OCI-LY7 (cell line): ENCODE measurements at places on chromosomes 3 and 15. TPM values are rescaled to one million over a fixed set of nuclear protein-coding genes. Genes with fewer than 3 reads are reported as not detected.

Gene HGD
- not detected in 2 replicates for total RNA-seq

Gene IGSF10
- not detected in 2 replicates for total RNA-seq

Gene LRRC57
- 21.1 and 29.0 TPM in 2 replicates for total RNA-seq

Gene ITGA11
- not detected in 2 replicates for total RNA-seq

Gene APOD
- not detected in 2 replicates for total RNA-seq

Gene MESP2
- total RNA-seq = not detected in 2 replicates

Gene RHCG
- total RNA-seq = not detected in 2 replicates

Gene DNAJA4
- total RNA-seq = not detected in 2 replicates

Gene CEMIP
- total RNA-seq = not detected in 2 replicates

GRCh38 chr3:145448436-145448835 lies 712.5 kb downstream of the PLOD2 start:
- no peak for DNase-seq

GRCh38 chr3:120497336-120497735 lies 46.5 kb upstream of the FSTL1 start:
- DNase-seq = no peak

GRCh38 chr15:82135638-82136037 lies 89.8 kb upstream of the MEX3B start:
- DNase-seq = no peak

DNA sequence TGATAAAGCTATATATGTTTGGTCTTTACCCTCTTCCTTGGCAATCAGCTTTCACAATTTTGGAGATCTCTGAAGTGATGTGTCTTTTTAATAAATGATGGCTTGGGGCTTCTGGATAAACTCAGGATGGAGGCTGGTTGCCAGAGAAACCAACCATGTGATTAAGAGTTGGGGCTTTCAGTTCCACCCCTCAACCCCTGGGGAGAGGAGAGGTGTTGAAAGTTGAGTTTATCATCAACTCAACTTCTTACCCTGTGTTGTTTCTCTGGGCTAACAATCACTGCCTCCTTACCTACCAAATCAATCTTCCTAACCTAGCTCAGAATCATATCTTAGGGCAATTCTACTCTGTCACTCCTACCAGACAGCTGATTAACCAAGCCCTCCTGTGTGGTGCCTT lies 735.8 kb downstream of the ZPLD1 start:
- DNase-seq = no peak

DNA sequence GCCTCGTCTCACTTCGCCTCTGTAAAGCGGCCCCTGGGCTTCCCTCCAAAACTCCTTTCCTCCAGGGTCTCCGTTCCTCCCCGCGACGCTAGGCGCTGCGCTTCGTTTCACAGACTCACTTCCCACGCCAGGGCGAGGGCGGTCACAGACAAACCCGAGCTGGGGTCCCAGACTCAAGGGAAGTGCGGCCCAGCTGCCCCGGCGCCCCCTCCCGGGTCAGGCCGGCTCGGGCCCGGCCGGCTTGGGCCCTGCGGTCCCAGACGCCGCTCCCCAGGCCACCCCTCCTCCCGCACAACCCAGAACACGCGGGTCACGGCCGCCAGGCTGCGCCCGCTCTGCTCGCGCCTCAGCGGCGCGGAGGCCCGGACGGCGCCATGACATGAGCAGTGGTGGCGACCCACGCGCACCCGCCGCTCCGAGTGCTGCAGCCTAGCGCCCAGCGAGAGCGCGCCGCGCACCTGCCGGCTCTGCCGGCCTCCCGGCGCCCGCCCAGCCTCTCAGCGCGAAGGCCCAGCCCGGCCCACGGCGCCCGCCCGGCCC lies 547 bp downstream of the NUP210 start:
- peak; percentile 72 for DNase-seq

GRCh38 chr3:69354948-69355347 lies 30.9 kb downstream of the FRMD4B start:
- DNase-seq = no peak

GRCh38 chr3:69838217-69838616 lies 99.0 kb downstream of the MITF start:
- DNase-seq = no peak

- no peak for DNase-seq
Measured at GRCh38 chr3:190886945-190887344, 24.5 kb upstream of the GMNC start.

- DNase-seq = no peak
Measured at GRCh38 chr15:42954291-42954690, 33.7 kb upstream of the TTBK2 start.

DNA sequence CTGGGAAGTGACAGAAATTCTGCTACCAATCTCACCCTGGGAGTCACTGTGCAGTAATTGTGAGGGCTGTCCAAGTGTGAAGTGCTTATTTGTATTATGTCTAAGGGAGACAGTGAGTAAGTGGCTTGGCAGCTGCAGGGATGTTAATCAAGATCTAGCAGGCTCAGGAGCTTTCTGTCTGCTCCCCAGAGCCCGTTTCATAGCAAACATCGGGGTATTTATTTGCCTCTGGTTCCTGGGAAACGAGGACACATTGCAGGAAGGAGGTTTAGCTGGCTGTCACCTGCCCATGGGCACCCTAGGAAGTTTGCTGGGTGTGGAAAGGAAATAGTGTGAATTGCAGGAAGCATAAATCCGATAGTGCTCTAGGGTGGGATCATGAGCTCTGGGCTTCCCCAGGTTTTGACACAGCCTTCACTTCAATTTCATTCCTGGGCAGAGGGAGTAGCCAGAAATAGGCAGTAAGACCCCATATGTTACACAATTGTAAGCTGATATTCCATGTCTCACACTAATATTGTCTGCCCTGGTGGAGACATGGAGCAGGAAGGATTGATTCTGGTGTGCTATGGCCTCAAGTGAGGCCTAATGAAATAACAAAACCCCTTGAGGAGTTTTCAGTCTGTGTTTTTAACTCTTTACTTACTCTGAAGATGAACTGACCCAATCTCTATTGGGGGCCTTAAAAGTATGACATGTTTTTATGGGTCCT lies 74.1 kb upstream of the MITF start:
- no peak for DNase-seq

GRCh38 chr3:169886671-169887070 lies 16.9 kb upstream of the LRRC31 start:
- no peak for DNase-seq

DNA sequence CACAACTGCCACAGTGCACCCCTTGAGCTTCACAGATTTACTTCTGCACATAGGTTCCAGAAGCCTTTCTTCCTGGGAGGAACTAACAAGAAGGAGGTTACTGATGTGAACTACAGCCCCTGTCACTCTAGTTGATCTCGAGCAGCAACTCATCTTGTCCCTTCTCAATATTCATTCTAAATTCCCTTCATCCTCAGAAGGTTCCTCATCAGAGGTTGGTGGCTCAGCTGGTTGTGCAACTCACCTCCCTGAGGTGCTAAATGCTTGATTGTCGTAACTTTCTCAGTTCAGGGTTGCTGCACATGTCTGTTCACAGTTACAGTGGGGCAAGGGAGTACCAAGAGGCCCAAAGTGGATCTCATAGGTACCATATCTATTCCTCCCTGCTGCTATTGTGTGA lies 5.7 kb upstream of the A4GNT start:
- no peak for DNase-seq

- no peak for DNase-seq
Measured at GRCh38 chr15:52113235-52113634, 660 bp upstream of the BCL2L10 start.

- no peak for DNase-seq
Measured at GRCh38 chr3:127034990-127035652, 52.2 kb downstream of the PLXNA1 start.

GRCh38 chr15:87369269-87369668 lies 887.3 kb downstream of the NTRK3 start:
- no peak for DNase-seq

GRCh38 chr3:20692675-20693074 lies 506.7 kb upstream of the SGO1 start:
- DNase-seq = no peak

GRCh38 chr3:179544981-179545645 lies 17.6 kb upstream of the ACTL6A start:
- no peak for DNase-seq

GRCh38 chr3:9501226-9501625 lies 52.4 kb downstream of the LHFPL4 start:
- DNase-seq = no peak

DNA sequence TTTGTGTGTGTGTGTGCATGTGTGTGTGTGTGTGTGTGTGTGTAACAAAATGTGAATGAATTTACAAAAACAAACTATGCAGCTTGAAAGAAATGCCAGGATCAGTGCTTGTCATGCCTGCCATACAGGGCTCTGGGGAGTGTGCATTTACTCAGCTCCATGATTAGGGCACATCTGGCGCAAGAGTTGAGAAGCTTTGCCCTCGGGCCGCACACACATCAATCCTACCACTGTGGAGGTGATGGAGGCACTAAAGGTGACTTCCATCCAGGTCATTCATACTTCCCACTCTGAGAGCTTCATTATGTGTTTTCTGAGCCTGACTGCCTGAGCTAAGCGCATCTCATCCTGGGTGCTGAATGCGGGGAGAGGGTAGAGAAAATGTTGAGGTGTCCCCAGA lies 72.0 kb upstream of the ZBED2 start:
- DNase-seq = no peak
